Stimulated activated CD4-positive, alpha-beta T cell treated with anti-CD3 and anti-CD28 coated beads, Interleukin-2, amount 100 ng/mL, for 48 hours (primary cell): ENCODE measurements at places on chromosomes 3 and 15.

GRCh38 chr3:171420667-171421066 is 39.5 kb downstream of the TNIK start:
- no peak for DNase-seq

GRCh38 chr15:69134791-69135190 is 25.6 kb upstream of the GLCE start:
- no peak for DNase-seq

- no peak for DNase-seq
Observed at GRCh38 chr3:80190051-80190450, 422.3 kb upstream of the ROBO1 start.

DNA sequence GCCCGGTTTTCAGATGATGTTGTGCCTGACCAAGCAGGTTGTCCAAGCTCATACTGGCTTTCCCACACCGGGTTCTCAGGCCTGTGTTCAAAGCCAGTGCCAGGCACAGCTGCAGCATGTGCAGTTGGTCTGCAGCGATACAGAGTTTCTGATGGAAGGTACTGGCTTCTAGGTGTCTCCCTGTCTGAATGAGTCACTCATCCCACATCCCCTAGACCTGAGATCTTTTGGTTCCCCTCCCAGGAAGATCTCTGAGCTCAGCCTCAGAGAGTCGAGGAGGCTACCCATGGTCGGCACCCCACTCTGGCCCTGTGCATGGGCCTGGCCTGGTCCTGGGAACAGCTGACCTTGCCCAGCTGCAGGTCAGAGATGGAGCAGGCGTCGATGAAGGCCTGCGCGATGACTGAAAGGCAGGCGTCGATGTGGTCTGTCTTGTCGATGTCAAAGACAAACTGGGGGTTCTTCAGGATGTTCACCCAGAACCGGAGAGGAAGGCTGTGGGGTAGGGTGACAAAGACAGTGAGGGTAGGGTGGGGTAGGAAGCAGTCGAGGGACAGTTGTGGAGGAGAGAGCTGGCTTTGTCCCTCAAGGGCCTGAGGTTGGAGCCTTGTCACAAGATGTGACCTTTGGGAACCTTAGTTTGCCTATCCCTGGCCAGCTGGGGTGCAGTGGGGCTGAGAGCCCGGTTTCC is 15.3 kb downstream of the H1-8 start:
- no peak for DNase-seq

- no peak for DNase-seq
Observed at GRCh38 chr3:49713336-49714105, 6.0 kb downstream of the AMIGO3 start.

- DNase-seq, result no peak
Observed at GRCh38 chr3:107953722-107954121, 137.1 kb downstream of the CD47 start.

DNA sequence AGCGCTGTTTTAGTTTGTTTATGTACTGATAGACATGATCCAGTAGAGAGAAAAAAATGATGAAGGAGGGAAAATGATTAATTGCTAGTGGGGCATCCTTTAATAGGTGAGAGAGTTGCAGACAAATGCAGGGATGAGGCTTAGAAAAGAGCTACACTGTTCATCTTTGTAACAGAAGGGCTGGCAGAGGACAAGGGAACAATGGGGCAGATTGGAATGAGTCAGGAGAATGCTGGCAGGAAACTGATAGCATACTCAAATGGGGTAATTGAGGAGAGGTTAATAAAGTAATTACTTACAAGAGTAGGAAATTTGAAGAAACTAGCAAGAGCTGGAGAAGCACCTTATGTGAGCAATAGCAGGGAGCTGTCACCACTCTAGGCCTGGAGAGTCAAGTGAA is 170.9 kb downstream of the OXSM start:
- no peak for DNase-seq

DNA sequence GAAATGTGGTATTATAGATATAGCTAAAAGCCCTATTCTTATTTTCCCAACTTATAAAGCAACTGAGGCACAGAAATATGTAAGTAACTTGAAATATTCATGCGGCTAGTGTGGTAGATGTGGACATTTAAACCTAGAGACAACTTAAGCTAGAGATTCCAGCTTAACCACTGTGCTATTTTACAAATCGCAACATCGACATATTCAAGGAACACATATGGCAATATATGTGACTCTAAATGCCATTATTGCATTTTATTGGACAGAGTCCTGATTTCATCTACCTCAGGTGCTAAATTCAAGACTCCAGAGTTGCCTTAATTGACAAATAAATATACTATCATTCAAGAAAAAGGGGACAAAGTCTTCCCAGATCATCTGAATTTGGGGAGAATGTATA is 442.3 kb downstream of the NLGN1 start:
- DNase-seq, result no peak
